NCI-H226 (cell line): ENCODE measurements at places on chromosomes 7 and 10.

- no peak for DNase-seq
Measured at GRCh38 chr10:63145782-63146181, 12.7 kb downstream of the NRBF2 start.

- DNase-seq, result no peak
Measured at GRCh38 chr7:106381252-106381651, 96.5 kb upstream of the NAMPT start.

GRCh38 chr10:88395677-88396076, 187.4 kb downstream of the RNLS start:
- DNase-seq, result peak; percentile 47

DNA sequence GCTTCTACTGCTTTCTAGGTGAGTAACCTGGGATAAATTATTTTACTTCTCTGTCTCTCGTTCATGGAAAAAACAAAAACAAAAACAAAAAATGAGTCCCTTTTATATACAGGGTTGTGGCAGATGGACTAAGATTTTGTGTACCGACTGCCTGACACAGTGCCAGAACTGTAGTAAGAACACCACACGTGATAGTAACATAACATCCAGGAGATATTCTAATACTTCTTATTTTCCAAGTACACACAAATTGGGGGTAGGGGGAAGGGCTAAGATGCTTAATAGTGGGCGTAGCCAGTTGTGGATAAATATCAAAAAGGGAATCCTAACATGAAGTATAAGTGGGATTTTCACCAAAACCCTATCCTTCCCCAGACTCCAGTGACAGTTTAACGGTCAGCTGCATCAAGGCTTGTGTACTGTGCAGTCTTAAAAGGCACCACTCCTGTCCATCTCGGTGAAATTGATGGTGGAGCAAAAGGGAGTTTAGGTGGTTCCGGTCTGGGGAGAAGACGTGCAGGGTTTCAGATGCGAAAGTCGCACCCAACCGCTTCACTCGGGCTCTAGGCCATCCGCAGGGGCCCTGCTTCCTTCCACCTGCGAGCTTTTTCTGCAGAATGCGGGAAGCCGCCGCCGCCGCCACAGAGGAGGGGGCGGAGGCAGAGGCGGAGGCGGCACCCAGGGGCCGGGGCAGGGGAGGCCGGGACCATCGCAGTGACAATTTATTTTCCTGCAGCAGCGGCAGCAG, at the start of gene STAMBPL1:
Gene STAMBPL1 (plus strand): TSS at position 712 of the 748 bp plus-strand sequence. CDS start 21,464 bp downstream, outside the sequence.
- no peak for DNase-seq

GRCh38 chr10:32961895-32962369, 3.9 kb upstream of the ITGB1 start:
- DNase-seq, result no peak

DNA sequence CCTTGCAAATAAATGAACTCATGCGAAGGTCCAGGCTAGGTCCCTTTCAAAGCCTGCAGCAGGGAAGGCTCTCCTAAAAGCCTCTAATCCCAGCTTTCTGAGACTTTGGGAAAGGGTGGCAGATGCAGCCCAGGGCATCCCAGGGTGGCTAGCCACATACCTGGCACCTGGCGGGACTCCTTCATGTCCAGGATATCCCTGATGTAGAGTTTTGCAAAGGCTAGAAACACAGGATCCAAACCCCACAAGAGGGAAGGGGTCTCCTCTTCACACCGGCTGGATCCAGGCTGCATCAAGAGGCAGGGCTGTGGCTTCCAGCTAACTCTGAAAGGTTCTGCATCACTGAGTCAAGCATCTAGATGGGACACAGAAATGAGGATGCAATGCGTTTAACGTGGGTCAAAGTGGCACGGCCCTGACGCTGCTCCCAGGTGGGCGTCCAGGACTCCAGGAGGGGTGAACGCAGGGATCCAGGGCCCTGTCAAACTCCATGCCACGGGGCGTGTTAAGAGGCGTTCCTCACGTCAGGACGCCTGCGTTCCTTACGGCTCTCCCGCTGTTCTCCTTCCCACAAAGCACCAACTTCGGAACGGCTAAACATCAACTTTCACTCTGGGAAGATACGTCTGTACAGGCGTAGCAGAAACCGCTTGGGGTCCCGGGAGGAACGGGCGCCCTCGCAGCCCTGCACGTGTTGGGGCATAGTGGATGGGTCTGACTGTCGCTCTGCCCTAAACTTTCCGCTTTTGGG, 507 bp downstream of the STN1 start:
- peak; percentile 59 for DNase-seq

- no peak for DNase-seq
Measured at GRCh38 chr10:34240039-34240438, 575.1 kb downstream of the PARD3 start.

- DNase-seq, result no peak
Measured at GRCh38 chr7:43460733-43461348, 122.1 kb upstream of the STK17A start.

- DNase-seq, result no peak
Measured at GRCh38 chr7:131455001-131455400, 101.4 kb downstream of the PODXL start.

GRCh38 chr10:70403483-70404035, 386 bp upstream of the EIF4EBP2 start:
- no peak for DNase-seq

- DNase-seq, result no peak
Measured at GRCh38 chr10:98795467-98795866, 348.7 kb upstream of the HPS1 start.

GRCh38 chr7:105682341-105683060, 101.2 kb upstream of the EFCAB10 start:
- no peak for DNase-seq

- DNase-seq, result no peak
Measured at GRCh38 chr7:112143136-112143535, 63.1 kb downstream of the DOCK4 start.

- DNase-seq, result peak; percentile 81
Measured at GRCh38 chr10:21950566-21950965, 53.0 kb downstream of the DNAJC1 start.

- DNase-seq, result peak; percentile 63
Measured at GRCh38 chr7:122155566-122155965, 11.5 kb upstream of the AASS start.

GRCh38 chr7:81887098-81888090, 117.5 kb upstream of the HGF start:
- DNase-seq, result no peak

- DNase-seq, result peak; percentile 62
Measured at GRCh38 chr7:91443862-91444261, 179.6 kb downstream of the FZD1 start.

DNA sequence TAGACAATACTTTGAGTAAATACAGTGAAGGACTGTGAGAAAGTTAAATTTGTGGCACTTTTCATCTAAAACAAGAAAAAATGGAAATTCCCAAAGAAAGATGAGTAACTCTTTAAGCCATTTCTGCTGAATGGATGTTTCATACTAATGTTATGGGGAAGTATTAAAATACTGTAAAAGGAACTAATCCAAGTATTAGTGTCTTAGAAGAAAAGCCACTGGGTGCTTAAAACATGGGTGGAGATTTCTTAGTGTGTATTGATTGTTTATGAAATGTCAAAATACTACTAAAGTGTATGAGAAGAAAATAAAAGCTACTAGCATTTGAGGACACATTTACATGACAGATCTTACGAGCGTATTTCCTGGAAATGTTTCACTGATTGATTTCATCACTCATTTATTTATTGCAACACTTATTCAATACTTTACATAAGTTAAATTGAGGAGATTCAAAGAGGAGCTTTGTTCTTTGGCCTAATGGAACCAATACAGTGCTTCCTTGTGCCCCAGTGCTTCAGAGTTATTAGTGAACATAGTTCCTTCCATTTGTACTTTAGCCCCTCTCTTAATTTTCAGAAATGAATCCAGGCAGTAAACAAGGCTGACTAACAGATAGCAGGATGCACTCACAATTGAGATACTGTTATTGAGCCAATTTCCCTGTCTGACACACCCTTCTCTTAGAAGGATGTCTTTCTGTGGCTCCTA, 155.5 kb upstream of the AHR start:
- DNase-seq, result no peak

- no peak for DNase-seq
Measured at GRCh38 chr10:48384699-48384982, 78.2 kb downstream of the MAPK8 start.

DNA sequence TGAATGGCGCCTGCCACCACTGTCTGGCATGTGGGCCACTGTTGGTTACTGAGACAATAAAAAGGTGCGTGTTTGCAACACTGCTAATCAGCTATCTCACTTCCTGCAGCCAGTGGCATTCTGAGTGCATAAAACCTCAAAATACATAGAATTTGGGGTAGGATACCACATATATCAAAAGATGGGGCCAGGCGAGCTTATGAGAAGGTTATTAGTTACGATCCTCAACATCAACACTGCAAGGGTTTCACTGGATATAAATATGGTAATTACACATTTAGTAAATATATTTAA, 200.2 kb downstream of the WDR37 start:
- DNase-seq, result no peak

GRCh38 chr10:111498560-111498959, 421.7 kb downstream of the ADRA2A start:
- no peak for DNase-seq

GRCh38 chr7:16975712-16976111, 93.9 kb upstream of the AGR3 start:
- no peak for DNase-seq

GRCh38 chr7:80449836-80450235, 62.0 kb downstream of the GNAT3 start:
- no peak for DNase-seq

DNA sequence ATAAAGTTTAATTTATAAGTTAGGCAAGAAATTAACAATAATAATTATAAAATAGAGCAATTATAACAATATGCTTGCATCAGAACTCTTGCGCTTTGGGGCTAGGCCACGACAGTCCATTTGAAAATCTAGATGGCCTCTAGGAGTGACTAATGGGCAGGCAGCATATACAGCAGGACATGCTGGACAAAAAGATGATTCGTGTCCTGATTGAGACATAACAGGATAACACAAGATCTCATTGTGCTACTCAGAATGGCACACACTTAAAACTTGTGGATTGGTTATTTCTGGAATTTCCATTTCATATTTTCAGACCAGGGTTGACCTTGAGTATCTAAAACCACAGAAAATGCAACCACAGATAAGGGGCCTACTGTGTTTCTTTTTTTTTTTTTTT, 27.5 kb downstream of the CTNNA3 start:
- DNase-seq, result no peak

GRCh38 chr10:100370714-100371481, 23.9 kb downstream of the SCD start:
- peak; percentile 89 for DNase-seq

GRCh38 chr10:112650588-112651030, 203.6 kb downstream of the VTI1A start:
- no peak for DNase-seq

DNA sequence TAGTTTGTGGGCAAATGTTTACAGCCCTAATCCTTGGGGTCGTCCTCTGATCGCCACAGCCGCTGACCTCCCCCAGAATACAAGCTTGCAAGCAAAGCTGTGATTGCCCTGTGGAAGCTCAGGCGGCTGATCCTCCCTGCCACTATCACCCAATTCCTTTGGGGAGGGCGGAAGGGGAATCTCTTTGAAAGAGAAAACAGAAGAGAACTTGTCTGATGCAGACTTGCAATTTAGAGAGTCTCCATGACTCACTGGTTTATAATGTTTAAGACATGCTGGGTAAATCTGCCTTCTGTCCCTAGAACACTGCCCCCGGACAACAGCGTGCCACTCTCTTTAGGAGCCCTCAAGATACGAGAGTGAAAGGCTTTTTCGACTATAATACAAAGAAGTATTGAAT, 75.5 kb downstream of the NRP1 start:
- no peak for DNase-seq

DNA sequence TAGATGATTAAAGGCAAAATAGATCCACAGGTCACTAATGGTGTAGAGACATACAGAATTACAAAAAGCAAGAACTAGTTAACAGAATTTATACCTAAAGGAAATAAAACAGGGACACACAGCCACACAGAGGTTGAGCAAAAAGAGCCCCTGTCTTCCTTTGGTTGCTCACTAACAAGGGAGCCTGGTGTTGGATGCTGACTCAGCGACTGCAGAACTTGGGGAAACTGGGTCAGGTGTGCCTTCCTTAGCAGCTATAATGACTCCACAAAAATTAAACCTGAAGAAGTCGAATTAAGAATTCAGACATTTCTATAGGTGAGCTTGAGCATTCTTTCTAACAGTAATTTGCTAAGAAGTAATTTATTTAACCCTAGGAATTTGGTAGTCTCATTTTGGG, 15.0 kb downstream of the POM121L12 start:
- DNase-seq, result no peak

DNA sequence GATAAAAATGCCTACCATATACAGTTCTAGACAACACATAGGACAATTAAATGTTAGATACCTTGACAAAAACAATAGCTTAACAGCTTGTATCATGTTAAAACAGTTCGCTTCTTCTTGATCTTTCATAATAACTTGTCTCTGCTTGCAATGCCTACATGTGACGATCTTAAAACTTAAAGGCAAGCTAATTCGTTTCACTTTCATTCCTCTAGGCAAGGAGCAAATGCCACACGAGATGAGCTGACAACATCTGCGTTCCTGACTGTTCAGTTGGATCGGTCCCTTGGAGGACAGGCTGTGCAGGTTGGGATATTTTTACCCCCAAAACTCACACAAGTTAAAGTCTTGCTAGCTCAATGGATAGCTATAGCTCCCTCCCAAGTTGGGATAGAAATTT, 51.6 kb upstream of the ARL4A start:
- DNase-seq, result no peak

DNA sequence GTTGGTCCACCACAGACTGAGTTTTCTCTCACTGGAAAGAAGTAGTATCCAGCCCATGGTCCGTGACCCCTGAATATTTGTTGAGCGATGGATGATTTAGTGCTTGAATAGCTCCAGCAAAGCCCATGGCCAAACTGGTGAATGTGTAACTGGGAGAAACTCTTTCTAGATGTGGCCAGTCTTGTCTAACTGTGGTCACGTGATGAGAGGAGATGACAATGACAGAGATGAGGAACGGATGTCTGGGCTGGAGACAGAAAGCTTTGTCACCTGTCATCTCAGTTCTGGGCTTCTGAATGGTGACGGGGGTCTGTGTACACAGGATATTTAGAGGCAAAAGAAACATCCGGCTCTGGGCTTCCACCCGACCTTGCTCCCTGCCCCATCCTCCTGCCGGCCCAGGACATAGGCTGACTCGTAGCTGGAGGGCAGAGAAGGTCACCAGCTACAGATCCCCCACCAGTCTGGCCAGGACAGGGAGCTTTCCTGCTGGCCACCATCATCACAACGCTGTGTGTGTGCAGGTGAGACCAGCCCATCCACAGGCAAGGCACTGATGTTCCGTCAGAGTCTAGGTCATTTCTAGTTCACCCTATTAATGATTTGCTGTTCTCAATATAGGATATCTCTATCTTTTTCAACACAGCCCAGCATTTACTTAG, 152.5 kb upstream of the TNS3 start:
- DNase-seq, result no peak

GRCh38 chr10:131571346-131571745, 259.8 kb upstream of the TCERG1L start:
- DNase-seq, result no peak

- DNase-seq, result no peak
Measured at GRCh38 chr7:113800826-113801225, 118.0 kb downstream of the PPP1R3A start.

GRCh38 chr10:128875956-128876736, 590.9 kb upstream of the MGMT start:
- DNase-seq, result no peak
